ENCODE measurements at places on chromosomes 7 and 10. TPM values are rescaled to one million over a fixed set of nuclear protein-coding genes. Genes with fewer than 3 reads are reported as not detected.
A peak's percentile ranks its signal among the peaks of the same experiment; 100 is the strongest.

DNA sequence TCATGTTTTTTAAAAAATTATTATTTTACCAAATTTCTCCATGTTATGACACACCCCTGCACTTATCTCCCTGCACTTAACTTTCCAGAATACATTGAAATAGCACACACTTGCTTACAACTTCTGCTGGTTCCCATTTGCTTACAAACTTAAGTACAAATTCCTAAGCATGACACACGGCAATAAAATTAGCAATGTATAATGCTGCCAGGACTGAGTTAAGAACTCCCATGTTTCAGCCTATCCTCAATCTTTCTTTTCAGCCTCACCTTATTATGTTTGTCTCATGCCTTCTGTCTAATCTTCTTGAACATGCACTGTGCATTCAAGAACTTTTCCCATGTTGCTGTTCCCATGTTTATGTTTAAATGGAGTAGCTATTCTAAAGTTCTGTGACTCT is 40.8 kb downstream of the PRPS1L1 start:
- H3K36me3 ChIP-seq: no peaks in the 10 kb centered on the region
- H3K27me3 ChIP-seq: no peaks in the 10 kb centered on the region
- H3K27ac ChIP-seq: no peak overlapping the region
- DNase-seq: no peak

DNA sequence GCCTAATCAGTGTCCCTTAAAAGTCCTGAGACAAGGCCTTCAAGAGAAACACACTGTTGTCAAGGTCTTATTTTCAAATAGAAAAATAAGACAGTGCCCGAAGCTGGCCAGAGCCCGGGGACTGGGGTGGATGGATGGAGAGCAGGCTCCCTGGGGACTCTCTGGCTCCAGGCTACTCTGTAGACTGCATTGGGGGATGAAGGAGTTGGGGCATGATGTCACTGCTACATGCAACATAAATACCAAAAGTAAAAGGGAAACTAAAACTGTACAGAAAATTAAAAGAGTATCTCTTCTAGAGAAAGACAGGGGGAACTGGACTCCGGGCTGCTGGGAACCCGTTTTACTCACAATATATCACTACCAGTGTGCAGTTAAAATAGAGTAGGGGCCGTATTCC is 629.8 kb downstream of the KCNMA1 start:
- no peak overlapping the region for H3K27ac ChIP-seq
- H3K4me3 ChIP-seq: no peak overlapping the region
- no peak for DNase-seq
- H3K36me3 ChIP-seq: no peaks in the 10 kb centered on the region
- H3K4me1 ChIP-seq: no peaks in the 10 kb centered on the region

GRCh38 chr7:132652507-132652906 is 76.2 kb upstream of the PLXNA4 start:
- no peak overlapping the region for H3K27ac ChIP-seq
- peaks cover 19% of the 10 kb centered on the region for H3K4me1 ChIP-seq
- no peak overlapping the region for H3K4me3 ChIP-seq

DNA sequence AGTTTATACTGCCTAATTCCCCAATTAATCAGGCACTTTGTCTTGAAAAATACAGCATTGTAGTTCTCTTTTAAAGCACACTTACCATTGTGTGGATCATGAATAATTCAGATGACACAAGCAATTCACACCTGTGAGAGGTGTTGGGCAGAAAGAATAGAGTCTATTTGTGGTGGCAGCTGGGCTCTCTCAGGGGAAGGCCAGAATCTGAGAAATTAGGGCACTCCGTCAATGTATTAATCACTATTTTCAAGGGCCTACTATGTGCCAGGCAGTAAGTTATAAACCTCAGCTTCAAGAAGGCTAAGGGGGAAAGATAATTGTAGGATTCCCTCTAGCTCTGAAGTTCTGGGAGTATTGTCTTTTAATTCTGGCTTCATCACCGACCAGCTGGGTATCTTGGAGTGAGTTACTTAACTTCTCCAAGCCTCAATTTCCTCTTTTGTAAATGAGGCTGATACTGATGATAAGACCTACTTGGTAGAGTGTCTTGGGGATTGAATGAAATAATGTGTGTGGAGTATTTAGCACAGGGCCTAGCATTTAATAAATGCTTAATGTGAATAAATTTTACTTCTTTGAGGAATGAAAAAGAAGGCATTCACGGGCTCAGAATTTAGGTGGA is 2.5 kb downstream of the CHN2 start:
- H3K4me3 ChIP-seq: no peak overlapping the region
- no peaks in the 10 kb centered on the region for H3K27me3 ChIP-seq
- DNase-seq: no peak

GRCh38 chr7:137169282-137169698 is 174.2 kb downstream of the PTN start:
- no peaks in the 10 kb centered on the region for H3K36me3 ChIP-seq
- DNase-seq: peak; percentile 82
- H3K4me1 ChIP-seq: no peaks in the 10 kb centered on the region
- no peaks in the 10 kb centered on the region for H3K27me3 ChIP-seq
- H3K4me3 ChIP-seq: no peak overlapping the region
- no peak overlapping the region for H3K27ac ChIP-seq

- H3K27me3 ChIP-seq: no peaks in the 10 kb centered on the region
- no peaks in the 10 kb centered on the region for H3K4me1 ChIP-seq
- H3K36me3 ChIP-seq: no peaks in the 10 kb centered on the region
- no peak overlapping the region for H3K27ac ChIP-seq
- no peak overlapping the region for H3K4me3 ChIP-seq
- DNase-seq: no peak
These were observed 120.6 kb downstream of the ZWINT start for GRCh38 chr10:56240471-56240870.

- H3K27me3 ChIP-seq: no peaks in the 10 kb centered on the region
- H3K27ac ChIP-seq: peak overlapping the region; percentile 79
- peaks cover 51% of the 10 kb centered on the region for H3K4me1 ChIP-seq
- DNase-seq: peak; percentile 64
- H3K36me3 ChIP-seq: peaks cover 44% of the 10 kb centered on the region
These were observed 8.5 kb upstream of the CHCHD1 start for GRCh38 chr10:73773152-73773879.

DNA sequence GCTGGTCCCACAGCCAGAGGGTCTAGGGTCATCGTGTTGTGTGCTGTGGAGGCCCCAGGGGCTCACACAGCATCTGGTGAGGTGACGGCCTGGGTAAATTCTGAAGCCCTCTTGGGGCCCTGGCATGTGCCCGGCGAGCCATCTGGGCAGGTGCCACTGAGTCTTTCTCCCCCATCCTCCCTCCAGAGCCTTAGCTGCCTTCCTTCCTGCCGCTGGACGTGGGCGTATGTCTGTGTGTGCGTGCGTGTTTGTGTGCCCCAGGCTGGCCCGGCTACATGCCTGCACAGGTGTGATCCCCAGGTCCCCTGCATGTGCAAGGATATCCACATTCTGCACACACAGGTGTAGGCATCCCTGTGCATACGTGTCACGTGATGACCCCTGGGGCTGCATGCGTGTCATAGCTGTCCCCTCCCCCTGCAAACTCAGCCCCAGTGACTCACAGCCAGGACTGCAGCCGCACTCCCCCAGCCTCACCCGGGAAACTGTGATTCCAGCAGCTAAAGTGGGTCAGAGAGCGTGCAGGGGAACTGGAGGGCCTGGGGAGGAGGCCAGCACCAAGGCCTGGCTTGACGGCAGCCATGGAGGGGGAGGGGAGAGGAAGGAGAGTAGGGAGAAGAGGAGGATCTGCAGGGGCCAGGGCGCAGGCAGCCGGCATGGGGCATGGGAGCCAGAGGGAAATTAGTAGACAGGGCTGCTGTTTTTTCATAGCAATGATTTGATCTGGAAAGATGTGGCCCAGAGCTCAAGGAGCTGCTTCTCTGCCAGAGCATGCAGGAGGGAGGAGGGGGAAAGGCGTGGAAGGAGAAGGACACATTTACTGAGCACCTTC is 46.4 kb downstream of the ELFN1 start:
- H3K36me3 ChIP-seq: no peaks in the 10 kb centered on the region
- H3K27ac ChIP-seq: no peak overlapping the region
- no peaks in the 10 kb centered on the region for H3K27me3 ChIP-seq

- peak overlapping the region; percentile 33 for H3K4me3 ChIP-seq
- H3K36me3 ChIP-seq: no peaks in the 10 kb centered on the region
- H3K4me1 ChIP-seq: peaks cover 16% of the 10 kb centered on the region
These were observed 33.3 kb downstream of the GET4 start for GRCh38 chr7:909358-910329.

The ERVW-1 gene
- not detected for total RNA-seq

The SEMA4G gene
- not detected for total RNA-seq

The FAM221A gene
- total RNA-seq: 4.5 TPM

The PIP gene
- not detected for total RNA-seq

The ALOX5 gene
- total RNA-seq: 480 TPM

The LRRC4 gene
- 39.6 TPM for total RNA-seq

The TAS2R39 gene
- not detected for total RNA-seq

The HOXA5 gene
- 4.1 TPM for total RNA-seq

Data from Karpas-422 (cell line).